ENCODE measurements at places on chromosomes 4 and X.

- no peak for DNase-seq
These were observed 205.1 kb downstream of the PDHA2 start for GRCh38 chr4:96044971-96045370.

DNA sequence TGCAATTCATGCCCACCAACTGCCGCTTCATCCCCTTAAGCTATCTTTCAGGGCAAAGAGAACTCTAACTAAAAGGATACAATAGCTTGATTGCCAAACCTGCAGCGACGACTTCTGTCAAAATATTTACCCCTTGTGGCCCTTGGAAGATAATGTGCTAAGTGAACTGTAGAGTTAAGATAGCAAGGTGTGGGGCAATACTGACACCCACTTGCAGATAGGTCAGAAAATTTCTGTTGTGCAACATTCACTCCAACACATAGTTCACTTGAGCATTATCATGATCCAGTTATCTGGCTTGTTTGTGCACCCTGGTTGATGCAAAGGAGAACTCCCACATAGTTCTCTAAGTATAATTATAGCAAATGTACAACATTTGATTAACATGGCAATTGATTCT, 55.6 kb downstream of the RHOXF2B start:
- no peak for DNase-seq

DNA sequence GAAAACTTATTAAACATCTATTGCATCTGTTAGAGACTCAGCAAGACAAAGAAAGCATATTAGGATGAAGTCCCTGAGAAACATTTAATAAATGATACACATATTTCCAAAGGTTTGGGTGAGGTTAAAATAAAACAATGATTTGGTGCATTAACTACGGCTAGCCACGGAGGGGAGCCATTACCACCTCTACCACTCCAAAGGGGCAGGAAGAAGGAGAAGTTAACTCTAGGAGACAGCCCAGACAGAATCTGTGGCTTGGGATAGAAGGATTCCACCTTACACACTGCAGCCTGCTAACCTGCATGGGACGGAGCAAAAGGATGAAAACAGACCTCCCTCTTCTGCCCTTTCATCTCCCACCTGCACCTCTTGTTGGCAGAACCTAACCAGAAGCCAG, 189.1 kb upstream of the C1QTNF7 start:
- peak; percentile 73 for DNase-seq

- DNase-seq: no peak
These were observed 10.8 kb downstream of the NR3C2 start for GRCh38 chr4:148431401-148431800.

GRCh38 chrX:38561126-38561868, at the start of gene TSPAN7:
Gene TSPAN7, plus strand, starts transcription at chrX:38561542. Its CDS starts 5 bp downstream, at chrX:38561547.
- DNase-seq: peak; percentile 68

DNA sequence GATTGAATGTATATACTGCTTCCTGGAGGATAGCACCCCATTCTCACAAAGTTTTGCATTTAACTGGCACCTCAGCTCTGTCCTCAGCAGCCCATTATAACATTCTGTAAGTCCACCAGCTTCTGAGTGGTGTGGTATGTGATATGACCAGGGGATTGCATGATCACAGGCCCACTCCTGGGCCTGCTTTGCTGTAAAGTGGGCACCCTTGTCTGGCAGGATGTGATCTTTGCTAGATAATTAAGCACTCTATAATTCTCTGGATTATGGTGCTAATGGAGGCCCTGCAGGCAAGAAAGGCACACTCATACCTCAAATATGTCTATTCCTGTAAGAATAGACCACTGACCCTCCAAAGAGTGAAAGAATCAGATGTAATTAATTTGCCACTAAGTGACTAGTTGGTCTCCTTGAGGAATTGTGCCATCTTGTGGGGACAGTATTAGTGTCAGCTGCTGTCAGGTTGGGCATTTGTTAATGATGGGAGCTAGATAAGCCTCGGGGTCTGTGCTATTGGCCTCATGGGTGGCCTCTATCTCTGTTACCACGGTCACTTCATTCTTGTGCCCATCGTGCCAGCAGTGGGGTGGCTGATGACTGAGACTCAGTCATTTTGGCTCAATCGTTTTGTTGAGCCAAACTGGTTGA, 2.2 kb upstream of the CFI start:
- peak; percentile 62 for DNase-seq

- no peak for DNase-seq
These were observed 142.9 kb upstream of the SLC4A4 start for GRCh38 chr4:71195924-71196323.

DNA sequence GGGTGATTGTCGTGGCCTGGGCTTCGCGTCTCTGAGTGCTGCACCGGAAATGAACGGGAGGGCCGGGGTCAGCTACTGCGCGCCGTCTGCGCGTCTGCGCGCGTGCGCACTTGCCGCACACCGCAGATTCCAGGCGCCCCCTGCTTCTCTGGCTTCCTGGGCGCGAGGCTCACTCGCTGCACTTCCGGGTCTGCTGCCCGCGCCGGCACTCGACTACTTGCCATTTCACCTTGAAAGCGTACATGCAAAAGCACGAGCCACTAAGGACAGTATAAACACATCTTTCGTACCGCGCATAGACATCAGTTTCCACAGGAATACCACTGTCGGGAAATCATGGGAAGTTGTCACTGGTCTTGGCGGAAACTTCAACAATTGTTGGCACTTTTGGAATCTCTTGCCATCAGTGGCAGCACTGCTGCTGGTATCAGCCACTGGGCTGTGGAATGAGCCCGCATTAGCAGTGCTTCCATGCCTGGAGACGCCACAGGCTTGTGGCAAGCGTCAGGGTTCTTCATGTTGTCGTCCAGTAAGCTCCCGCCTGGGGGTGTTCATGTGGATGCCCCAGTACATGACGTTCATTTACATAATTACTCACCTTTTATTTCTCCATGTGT, at the start of gene SUPT20HL2:
SUPT20HL2 (minus strand) TSS at position 51 of the 617 bp plus-strand sequence. CDS start 754 bp downstream, outside the sequence.
- DNase-seq: no peak

DNA sequence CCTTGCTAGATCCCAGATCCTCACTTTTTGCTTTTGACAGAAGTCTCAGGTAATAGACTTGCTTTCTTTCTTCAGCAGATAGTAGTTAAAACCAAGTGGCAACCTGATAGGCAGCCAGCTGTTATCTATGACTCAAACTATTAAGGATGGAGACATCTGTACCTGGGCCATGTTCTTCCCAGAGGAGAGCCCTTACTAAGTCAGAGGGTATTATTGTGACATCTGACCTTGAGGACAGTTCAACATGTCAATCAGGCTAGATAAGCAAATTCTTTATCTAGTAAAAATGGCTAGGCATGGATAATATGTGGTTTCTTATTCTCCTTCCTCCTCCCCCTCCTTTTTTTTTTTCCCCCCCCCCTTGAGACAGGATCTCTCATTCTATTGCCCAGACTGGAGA, 39.2 kb downstream of the TRIM2 start:
- no peak for DNase-seq

GRCh38 chrX:11629593-11630211, 36.0 kb downstream of the ARHGAP6 start:
- DNase-seq: peak; percentile 32

GRCh38 chrX:50107470-50107869, 93.3 kb downstream of the AKAP4 start:
- peak; percentile 48 for DNase-seq

GRCh38 chr4:139208404-139208945, 31.5 kb upstream of the ELF2 start:
- peak; percentile 30 for DNase-seq

DNA sequence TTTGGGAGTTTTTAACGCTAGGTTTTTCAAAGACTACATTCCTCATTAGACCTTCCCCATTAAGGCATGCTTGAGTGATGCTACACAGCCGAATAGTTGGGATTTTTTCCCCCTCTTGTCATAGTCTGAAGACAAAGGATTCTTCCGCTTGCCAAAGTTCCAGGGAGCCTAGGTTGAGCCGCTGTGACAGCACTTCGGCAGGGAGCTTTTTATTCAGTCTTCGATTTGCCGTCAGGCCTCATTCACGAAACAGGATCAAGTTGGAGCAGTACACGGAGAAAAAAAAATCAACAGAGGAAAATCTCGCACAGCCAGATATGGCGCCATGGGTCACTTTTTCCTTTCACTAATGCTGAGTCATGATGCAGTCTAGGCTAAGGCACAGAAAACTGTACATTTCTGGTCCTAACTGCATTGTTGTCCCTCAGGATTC, 24.3 kb downstream of the SHROOM3 start:
- DNase-seq: peak; percentile 85

GRCh38 chr4:66899422-66900065, 645.8 kb downstream of the CENPC start:
- DNase-seq: no peak

DNA sequence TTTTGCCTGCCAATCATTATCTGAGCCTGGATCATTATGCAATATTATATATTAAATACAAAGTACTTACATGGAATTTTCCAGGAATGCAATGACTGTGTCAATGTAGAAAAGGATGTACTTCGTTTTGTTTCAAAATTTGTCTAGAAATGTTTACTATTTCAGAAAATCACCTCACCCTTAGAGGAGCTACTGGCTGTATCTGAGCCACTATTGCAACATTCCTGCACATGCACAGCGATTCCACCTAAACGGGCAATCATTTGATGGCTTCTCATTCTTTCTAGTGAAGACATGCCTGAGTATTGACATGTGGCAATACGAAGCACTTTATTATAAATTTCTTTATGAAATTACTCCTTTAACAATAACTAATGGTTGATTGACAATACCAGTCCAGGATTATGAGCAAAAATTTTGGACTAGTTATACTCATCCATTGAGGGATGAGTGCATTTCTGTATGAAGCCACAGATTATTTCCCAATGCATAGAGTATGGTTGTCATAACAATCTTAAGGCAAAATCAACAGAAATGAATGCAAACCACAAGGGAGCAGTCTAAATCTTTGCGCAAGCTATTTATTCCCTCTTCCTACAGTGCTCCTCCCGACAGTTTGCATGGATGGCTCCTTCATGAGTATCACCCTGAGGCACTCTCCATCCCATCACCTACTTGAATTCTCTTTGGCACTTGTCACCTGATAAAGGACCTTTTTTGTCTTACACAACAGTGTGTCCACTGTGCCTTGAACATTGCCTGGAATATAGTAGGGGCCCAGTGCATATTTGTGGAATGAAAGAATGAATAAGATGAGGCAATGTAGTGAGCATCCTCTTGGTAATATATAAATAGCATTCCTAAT, 35.8 kb upstream of the MMAA start:
- DNase-seq: no peak

DNA sequence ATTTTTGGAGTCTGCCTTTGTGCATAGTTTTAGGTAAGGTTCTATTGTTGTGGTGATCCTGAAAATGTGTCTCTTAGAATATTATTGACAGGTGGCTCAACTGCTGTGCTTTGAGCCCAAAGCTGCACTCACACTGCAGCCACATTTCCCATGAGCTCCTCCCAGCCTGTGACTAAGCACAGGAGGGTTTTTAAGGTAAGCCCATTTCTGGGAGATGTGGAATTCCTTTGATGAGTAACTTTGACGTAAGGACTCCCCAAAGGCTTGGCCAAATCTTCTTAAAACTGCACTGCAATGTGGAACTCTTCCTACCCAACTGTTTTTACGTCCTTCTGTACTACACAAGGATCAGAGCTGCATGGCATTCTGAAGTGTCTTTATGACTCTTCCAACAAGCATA, 20.0 kb upstream of the TMPRSS11A start:
- peak; percentile 88 for DNase-seq

GRCh38 chr4:109972786-109973528, 60.3 kb downstream of the EGF start:
- no peak for DNase-seq

GRCh38 chr4:1764670-1765069, 28.4 kb upstream of the FGFR3 start:
- DNase-seq: no peak

- no peak for DNase-seq
These were observed 13.3 kb downstream of the APLN start for GRCh38 chrX:129641469-129641868.

GRCh38 chr4:169307576-169307975, 36.8 kb upstream of the SH3RF1 start:
- DNase-seq: peak; percentile 80

- DNase-seq: no peak
These were observed at the start of gene DCAF12L1 for GRCh38 chrX:126552313-126553022. Gene DCAF12L1, minus strand, starts transcription at chrX:126552814. Its CDS starts 206 bp downstream, at chrX:126552608.

GRCh38 chr4:170698334-170698733, 608.6 kb upstream of the AADAT start:
- no peak for DNase-seq

GRCh38 chr4:152062936-152063620, 302.3 kb upstream of the GATB start:
- no peak for DNase-seq

GRCh38 chr4:76948443-76949275, 893 bp upstream of the SEPTIN11 start:
- peak; percentile 81 for DNase-seq

DNA sequence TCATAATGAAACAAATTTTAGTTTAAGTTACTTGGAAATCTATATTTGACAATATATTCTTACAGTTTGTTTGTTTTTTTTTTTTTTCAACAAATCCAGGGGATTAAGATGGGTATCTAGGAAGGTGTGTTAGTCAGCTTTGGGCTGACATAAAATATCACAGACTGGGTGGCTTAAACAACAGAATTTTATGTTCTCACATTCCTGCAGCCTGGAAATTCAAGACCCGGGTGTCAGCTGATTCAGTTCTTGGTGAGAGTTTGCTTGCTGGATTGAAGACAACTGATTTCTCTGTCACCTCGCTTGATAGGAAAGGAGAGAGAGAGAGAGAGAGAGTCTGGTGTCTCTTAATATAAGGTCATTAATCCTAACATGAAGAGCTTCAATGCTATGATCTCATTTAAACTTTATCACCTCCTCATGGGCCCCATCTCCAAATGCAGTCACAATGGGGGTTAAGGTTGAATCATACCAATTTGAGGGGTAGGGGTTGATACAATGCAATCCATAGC, 465.2 kb downstream of the CENPC start:
- DNase-seq: no peak

DNA sequence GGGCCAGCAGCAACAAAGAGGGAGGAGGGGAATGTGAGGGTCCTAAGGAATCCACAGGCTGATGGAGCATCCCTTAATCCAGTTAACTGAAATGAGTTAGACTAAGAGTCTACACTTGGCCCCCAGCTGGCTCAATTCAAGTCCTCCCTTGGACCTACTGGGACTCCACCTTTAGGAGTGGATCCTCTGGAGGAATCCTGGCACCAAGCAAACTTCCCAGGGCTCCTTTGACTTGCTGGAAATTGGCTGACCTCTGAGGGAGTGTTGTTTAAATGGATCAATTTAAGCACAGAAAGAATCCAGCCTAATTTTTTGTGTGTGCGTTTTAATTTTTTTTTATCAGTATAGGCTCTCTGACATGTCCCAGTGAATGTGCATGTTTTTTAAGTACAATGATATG, 114.7 kb downstream of the SHROOM3 start:
- DNase-seq: no peak

- no peak for DNase-seq
These were observed 44.2 kb downstream of the DLG3 start for GRCh38 chrX:70488856-70489255.

- peak; percentile 1 for DNase-seq
These were observed 239.0 kb upstream of the GLRA2 start for GRCh38 chrX:14290335-14290734.

- DNase-seq: peak; percentile 14
These were observed 68.9 kb downstream of the ARHGAP24 start for GRCh38 chr4:85543832-85544231.

- DNase-seq: no peak
These were observed 790.9 kb downstream of the PDHA2 start for GRCh38 chr4:96630839-96631238.

GRCh38 chr4:22515145-22515887, 550 bp downstream of the ADGRA3 start:
- DNase-seq: peak; percentile 78
